ENCODE measurements at places on chromosomes 11 and 22.

DNA sequence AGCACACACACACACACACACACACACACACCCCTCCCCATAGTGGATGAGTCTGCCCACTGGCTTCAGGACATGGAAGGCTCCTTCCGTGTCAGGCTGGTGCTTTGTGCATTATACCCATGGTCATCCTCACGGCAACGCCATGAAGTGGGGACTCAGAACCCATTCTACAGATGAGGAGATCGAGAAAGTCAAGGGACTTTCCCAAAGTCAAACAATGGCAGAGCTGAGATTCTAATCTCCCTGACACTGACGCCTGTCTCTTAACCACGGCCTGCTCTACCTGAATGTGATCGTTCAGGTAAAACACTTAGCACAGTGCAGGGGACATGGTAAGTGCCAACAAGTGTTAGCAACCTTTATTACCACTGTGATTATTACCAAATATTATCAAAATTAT, 4.3 kb upstream of the MN1 start:
- peak; percentile 68 for DNase-seq

DNA sequence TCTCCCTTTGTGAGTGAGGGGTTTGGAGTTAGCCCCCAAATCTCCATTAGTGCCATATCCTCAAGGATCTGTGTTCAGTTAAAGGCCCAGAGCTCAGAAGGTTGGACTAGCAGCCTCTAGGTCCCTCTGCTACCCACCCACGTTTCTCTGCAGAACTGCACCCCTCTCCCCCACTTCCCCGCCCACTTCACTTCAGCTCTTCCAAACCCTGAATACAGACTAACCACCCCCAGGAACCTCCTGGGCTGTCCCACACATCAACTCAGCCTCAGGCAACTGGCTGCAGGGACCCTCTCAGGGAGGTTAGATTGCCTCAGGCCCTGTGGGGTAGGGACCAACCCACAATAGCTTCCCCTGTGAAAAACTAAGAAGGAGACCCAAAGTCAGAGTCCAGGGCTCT, 840 bp downstream of the VPREB3 start:
- DNase-seq: no peak

GRCh38 chr22:28435982-28436381, 243.7 kb downstream of the TTC28 start:
- no peak for DNase-seq

GRCh38 chr11:128604723-128605122, 17.4 kb upstream of the ETS1 start:
- no peak for DNase-seq

- no peak for DNase-seq
Observed at GRCh38 chr11:13316528-13316961, 39.0 kb downstream of the BMAL1 start.

DNA sequence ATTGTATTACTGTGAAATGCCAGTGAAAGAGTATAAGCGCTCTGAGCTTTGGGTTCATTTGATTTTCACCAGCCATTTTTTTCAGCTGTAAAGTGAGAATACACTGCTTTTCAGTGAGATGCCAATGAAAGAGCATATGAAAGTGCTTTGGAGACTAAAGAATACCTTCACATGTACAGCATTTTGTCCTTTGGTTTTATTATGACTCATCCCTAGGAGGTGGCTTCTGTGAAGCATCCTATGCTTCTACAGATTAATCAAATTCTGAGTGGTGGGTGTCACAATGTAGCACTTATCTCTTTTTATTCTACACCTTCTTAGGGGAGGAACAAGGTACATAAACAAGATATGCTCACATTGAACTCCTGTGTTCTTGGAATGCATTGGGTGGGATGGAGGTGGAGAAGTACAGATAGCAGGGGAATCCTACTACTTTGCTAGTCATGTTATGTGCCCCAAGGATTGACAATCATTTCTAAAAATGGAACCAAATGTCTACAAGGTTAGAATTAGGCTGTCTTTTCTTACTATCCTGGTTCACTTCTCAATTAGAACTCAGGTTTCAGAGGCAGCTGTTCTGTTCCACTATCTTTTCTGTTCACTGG, 18.7 kb downstream of the TRIM44 start:
- no peak for DNase-seq

DNA sequence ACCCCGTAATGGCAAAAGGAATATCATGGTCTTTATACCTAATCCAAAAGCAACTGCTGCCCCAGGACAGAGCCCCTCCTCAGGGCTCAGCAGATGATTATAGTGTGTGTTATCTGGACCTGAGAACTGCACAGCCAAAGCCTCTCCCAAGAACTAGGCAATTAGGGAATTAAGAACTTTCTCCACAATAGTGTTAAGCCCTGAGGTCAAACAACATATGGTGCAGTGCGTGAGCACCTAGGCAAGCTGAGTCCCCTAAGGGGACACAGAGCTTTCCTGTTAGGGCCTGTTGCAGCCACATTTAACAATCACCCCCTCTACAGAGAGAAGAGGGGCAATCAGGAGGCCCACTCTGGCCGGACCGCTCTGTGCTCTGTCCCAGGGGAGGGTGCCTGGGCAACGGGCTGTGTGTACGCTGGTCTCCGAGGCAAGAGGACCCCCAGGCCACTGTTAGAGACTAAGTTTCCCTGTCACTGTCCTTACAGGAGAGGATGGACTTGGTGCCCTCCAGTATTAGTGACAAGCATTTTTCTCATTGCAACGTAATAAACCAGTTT, 1.4 kb upstream of the KCNJ5 start:
- no peak for DNase-seq

DNA sequence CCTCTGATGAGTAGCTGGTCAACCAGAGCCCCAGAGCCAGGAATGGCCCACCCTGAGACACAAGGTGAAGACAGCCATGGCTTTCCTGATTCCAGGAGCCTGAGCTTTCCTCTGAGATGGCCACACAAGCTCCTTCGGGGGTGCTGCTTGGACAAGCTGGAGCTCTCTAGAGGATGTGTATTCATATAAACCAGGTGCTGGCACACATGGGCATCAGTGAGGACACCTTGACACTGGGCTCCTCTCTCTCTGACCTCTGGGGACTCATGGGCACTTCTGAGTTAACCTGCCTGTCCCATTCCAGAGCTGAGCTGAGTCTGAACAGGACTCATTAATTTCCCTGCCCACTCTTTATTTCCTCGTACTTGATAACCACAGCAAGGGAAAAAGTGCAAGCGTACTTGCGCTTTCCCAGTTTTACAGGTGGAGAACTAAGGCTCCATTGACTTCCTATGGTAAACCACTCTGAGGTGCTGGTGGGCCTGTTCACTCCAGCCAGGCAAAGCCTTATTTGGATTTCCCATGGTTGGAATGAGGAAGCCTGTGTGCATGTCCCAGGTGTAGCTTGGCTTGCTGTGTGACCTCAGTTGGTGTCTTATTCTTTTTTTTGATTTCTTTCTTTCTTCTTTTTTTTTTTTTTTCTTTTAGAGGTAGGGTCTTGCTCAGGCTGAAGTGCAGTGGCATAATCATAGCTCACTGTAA, 25.4 kb downstream of the INSC start:
- no peak for DNase-seq

GRCh38 chr11:61917334-61918109, at the start of gene RAB3IL1:
TSS of gene RAB3IL1 (minus strand) at chr11:61917566. CDS start at chr11:61917367, 199 bp downstream.
- DNase-seq: no peak

DNA sequence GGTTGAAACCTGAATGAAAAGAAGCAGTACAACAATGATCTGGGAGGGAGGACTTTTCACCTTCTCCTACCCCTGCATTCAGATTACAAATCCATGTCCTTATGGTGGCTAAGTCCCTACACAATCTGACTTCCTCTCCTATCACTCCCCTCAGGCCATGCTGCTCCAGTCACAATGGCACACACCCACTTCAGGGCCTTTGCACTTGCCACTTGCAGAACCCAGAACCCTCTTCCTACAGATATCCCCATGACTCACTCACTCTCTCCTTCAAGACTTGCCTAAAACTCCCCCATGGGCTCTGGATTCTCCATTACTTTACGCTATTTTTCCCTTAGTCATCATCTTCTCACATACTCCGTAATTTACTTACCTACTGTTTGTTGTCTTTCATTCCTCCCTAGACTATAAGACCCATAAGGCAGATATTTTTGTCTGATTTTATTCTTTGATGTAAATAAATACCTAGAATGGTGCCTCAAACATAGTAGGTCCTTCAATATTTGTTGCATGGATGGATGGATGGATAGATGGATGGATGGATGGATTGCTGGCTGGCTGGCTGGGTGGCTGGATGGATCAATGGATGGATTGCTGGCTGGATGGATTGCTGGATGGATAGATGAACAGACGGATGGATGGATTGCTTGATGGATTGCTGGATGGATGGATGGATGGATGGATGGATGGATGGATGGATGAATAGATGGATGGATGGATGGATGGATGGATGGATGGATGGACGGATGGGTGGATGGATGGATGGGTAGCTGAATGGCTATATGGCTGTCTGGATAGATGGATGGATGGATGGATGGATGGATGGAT, 94.7 kb upstream of the NAV2 start:
- DNase-seq: no peak

DNA sequence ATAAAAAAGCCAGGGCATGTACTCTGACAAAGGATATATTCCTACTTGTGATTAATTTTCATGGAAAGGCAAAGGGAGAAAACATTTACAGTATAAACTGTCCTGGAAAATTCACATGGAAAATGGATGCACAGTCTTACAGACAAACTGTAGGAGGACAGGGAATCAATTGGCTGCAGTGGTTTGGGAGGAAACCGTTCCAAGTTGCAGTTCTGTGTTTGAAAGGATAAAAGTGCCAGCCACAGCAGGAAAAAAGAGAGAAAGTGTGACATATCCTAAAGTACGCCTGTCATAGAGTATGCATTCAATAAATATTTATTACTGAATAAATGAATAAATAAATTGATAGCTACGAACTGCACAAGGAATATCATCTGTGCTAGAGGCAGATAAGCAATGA, 462.9 kb downstream of the RAB38 start:
- no peak for DNase-seq
